GM04504 (cell line): ENCODE measurements at places on chromosomes 2 and 18.
A peak's percentile ranks its signal among the peaks of the same experiment; 100 is the strongest.

- DNase-seq, result no peak
Observed at GRCh38 chr18:41244591-41245037, 710.4 kb upstream of the PIK3C3 start.

DNA sequence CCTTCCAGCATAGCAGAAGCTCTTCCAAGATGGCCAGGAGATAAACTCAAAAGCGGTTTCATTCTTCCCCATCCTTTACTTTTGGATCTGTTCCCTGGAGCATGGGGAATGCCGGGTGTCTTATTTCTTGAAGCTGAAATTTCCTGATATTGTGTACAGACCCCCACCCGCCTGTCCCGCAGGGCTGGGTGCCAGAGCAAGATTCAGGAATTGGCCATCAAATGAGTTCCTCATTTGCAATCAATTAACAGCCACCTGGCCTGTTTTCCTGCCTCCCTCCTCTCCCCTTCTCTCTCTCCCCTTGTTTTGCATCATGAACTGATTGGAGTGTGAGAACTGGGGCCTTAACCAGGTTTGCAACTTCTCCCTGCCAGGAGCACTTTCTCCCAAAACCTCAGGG, 202.1 kb downstream of the SH3RF3 start:
- no peak for DNase-seq

GRCh38 chr2:86274918-86275275, 62.5 kb downstream of the REEP1 start:
- no peak for DNase-seq

GRCh38 chr2:68857855-68858456, 13.2 kb downstream of the BMP10 start:
- no peak for DNase-seq

- no peak for DNase-seq
Observed at GRCh38 chr2:68766376-68766845, 31.8 kb downstream of the ARHGAP25 start.

- DNase-seq, result no peak
Observed at GRCh38 chr2:79982445-79982844, 322.1 kb downstream of the LRRTM1 start.

GRCh38 chr2:118833716-118834439, 13.6 kb downstream of the EN1 start:
- no peak for DNase-seq

- DNase-seq, result no peak
Observed at GRCh38 chr2:86392873-86393518, 48.2 kb upstream of the KDM3A start.

GRCh38 chr18:78678318-78678695, 301.3 kb upstream of the SALL3 start:
- DNase-seq, result no peak

GRCh38 chr2:112345030-112346027, 69.9 kb downstream of the ZC3H6 start:
- no peak for DNase-seq

DNA sequence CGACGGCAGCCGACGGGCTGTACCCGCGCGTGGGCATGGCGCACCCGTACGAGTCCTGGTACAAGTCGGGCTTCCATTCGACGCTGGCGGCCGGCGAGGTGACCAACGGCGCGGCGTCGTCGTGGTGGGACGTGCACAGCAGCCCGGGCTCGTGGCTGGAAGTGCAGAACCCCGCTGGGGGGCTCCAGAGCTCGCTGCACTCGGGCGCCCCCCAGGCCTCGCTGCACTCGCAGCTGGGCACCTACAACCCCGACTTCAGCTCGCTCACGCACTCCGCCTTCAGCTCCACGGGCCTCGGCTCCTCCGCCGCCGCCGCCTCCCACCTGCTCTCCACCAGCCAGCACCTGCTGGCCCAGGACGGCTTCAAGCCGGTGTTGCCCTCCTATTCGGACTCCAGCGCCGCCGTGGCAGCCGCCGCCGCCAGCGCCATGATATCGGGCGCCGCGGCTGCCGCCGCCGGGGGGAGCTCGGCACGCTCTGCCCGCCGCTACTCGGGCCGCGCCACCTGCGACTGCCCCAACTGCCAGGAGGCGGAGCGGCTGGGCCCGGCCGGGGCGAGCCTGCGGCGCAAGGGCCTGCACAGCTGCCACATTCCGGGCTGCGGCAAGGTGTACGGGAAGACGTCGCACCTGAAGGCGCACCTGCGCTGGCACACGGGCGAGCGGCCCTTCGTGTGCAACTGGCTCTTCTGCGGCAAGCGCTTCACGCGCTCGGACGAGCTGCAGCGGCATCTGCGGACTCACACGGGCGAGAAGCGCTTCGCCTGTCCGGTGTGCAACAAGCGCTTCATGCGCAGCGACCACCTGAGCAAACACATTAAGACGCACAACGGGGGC, 2.0 kb downstream of the SP9 start:
- peak; percentile 17 for DNase-seq

- DNase-seq, result no peak
Observed at GRCh38 chr2:140855471-140855870, 1275.3 kb downstream of the LRP1B start.

GRCh38 chr2:235638541-235639427, 144.9 kb downstream of the AGAP1 start:
- DNase-seq, result no peak

GRCh38 chr2:235394278-235394828, 99.5 kb upstream of the AGAP1 start:
- peak; percentile 38 for DNase-seq

DNA sequence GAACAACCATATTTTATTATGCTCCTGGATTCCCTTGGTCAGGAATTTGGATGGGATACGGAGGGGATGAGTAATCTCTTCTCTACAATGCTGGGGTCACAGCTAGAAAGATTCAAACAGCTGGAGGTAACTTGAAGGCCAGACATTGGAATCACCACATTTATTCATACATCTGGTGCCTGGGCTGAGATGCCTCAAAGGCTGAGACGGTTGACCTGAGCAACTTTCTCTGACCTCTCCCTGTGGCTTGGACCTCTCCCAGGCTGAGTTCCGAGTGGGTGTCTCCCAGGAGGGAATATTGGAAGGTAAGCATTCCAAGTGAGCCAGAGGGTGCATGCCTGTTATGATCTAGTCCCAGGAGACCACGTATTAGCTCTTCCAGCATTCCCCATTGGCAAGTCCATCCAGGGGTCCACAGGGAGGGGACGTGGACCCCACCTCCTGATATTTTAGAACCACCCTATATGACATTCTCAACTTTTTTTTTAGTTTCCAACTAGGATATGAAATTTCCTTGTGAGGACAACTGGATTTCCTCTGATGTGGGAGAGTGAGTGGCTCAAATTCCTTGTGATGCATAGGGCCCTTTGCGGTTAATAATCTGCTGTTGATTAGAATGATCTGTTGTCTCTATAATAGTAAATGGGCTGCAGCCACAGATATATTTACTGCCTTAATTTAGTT, 101.8 kb downstream of the MRPS9 start:
- DNase-seq, result no peak

GRCh38 chr2:75792146-75792545, 81.4 kb upstream of the GCFC2 start:
- no peak for DNase-seq

DNA sequence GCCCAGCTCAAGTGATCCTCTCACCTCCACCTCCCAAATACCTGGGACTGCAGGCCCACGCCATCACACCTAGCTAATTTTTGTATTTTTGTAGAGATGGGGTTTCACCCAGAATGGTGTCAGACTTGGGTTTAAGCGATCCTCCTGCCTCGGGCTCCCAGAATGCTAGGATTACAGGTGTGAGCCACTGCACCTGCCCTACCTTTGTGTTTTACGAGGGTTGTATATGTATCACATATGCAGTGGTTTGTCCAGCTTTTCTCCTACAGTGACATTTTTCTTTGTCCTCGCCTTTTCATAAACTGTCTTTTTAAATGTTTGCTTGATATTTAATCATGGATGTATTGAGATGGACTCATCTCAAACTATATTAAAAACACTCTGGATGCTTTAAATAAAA, 38.5 kb downstream of the AGAP1 start:
- no peak for DNase-seq

- no peak for DNase-seq
Observed at GRCh38 chr18:80239830-80240229, 7.5 kb downstream of the PARD6G start.

GRCh38 chr2:176650104-176650837, 381.0 kb downstream of the MTX2 start:
- DNase-seq, result no peak

- no peak for DNase-seq
Observed at GRCh38 chr2:106638580-106638979, 151.4 kb downstream of the CD8B2 start.

- no peak for DNase-seq
Observed at GRCh38 chr2:59276917-59277316, 1035.8 kb upstream of the FANCL start.

DNA sequence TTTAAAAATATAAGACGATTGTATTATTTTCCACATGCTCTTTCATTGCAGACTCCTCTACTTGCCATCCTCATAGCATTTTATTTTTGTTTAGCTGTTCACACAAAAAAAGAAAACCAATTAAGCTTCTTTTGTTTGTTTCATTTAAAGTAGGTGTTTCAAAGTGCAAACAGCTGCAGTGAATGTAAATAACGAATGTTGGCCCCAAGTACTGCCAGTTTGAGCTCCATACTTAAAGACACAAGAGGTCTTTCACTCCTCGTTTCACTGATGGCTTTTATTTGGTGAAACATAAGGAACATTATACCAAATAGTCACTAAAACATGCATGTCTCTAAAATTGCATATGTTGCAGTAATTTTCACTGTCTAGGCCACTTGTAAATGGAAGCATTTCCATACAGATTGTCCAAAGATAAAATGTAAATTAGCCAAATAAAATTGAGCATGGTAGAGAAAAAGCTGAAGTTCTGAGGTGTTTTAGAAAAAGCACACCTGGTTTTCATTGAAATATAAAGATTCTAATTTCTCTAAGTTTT, 253.4 kb downstream of the TMX3 start:
- no peak for DNase-seq

DNA sequence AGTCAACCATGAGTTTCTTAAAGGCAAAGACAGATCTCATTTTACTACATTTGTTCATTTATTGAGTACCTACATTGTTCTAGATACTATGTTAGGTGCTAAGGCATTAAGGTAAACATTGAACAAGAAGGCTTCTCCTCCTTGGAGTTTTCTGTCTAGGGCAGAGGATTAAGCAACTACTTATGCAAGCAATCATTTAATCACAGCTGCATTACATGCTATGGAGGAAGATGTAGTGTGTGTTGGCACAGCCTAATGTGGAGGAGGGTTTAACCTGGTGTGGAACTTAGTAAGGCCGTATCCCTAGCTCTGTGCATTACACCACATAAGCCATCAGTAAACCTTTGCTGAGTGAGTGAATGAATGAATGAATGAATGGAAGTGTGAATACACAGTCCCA, 106.5 kb upstream of the MAP3K20 start:
- DNase-seq, result no peak

DNA sequence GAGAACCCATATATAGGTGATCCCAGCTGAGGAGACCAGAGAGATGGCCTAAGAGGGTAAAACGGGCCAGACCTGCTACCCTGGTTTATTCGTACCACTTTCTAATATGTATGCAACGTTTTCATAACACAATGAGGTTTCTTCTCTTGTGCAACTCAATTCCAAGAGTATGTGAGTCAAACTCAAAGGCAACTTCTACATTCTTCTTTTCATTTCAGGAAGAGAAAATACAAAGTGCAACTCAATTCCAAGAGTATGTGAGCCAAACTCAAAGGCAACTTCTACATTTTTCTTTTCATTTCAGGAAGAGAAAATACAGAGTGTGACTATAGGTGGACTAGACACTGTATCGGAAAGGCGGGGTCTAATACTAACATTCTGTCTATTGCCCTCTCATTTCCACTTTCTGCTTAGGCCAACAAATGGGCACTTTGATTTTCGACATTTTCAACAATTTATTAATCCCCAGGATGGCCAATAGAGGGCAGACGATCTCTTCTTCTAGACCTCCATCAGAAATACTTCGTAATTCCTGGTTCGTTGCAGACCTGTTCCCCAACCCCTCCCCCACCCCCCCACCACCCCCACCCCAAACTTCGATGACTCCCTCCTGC, 3.7 kb upstream of the CRIM1 start:
- no peak for DNase-seq

DNA sequence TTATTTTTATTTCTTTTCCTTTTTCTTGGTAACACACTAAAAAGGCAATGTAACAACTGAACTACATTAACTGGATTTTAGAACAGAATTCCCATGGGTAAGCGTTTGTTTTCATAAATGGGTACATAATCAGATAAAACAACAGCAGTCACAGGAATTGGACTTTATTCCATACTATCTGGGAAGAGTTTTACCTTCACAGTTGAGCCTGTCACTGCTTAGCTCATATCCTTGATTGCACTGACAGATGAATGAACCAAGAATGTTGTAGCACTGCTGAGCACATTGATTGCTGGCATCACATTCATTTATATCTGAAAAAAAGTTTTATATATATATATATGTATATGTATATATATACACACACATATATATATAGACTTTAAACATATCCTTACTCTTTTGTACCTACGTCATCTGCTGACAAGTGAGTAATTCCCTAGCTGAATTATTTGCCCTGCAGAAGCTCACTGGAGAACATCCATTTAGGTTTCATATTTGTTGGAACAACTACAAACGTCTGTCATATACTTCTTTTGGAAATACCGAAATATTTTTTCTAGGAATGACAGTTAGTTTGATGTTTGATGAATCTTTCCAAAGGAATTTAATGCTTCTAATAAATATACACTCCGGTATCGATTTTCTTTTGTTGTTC, 47.0 kb downstream of the EFEMP1 start:
- DNase-seq, result no peak

DNA sequence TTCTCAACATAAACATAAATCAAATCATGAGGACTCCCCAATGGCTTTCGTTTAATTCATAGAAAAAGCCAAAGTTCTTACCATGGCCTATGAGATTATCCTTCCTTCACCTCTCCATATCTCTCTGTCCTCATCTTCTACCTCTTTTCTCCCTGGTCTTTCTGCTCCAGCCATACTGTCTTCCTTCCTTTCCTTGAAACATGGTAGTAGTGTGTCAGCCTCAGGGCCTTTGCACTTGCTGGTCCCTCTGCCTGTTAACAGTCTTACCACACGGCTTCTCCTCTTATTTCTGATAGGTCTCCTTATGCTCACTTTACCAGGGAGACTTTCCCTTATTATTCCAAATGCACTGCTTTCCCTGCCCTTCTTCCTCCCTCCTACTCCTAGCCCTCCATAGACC, 25.6 kb downstream of the APOB start:
- no peak for DNase-seq

- no peak for DNase-seq
Observed at GRCh38 chr2:224938651-224939182, 103.6 kb downstream of the DOCK10 start.

DNA sequence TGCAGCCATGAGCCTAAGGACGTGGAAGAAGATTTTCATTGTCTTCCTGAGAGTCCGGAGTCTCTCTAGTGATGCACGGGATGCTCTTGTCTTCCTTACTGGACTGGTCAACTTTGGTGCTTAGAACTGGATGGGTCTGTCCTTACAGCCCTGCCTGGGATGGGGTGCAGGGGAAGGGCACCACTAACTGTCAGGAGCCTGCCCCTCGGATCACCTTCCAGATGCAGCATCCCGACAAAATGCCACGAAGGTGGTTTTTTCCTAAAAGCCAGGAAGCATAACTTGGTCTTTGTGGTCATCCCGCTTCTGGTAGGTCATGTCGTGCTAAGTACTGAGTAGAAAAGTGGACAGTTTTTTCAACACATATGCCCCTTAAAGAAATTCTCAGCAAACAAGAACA, 207.4 kb upstream of the TWIST2 start:
- no peak for DNase-seq
